Femur (tissue), 1 donor: ENCODE measurements at places on chromosomes 6 and 20.
A peak's percentile ranks its signal among the peaks of the same experiment; 100 is the strongest.

GRCh38 chr6:11798096-11798495, 19.5 kb upstream of the ADTRP start:
- no peak for DNase-seq

- DNase-seq, result no peak
Observed at GRCh38 chr20:16412906-16413305, 160.3 kb downstream of the KIF16B start.

DNA sequence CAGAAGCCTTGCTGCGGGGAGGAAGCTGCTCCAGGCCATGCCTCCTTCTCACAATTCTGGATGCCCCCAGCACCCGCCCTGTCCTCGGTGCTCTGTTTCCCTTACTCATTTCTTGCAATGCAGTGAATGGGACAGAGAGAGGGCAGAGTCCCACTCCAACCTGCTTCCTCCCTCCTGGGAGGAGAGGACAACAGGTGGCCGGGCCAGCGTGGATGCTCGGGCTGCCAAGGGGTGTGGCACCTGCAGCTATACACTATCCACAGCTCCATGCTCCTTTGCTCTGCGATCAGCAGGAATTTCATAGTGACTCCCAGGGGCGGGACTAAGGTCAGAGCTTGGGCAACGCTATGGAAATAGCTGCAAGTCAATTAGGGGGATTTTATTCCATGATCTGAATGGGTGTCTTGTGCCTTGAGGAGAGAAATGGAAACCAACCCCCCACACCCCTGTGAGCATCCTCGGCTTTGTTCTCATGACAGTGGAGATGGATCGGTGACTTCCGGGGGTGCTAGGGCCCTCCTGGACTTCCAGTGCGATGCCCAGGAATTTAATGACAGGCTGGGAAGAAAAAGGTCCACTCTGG, 192.5 kb downstream of the MYLK4 start:
- DNase-seq, result no peak

DNA sequence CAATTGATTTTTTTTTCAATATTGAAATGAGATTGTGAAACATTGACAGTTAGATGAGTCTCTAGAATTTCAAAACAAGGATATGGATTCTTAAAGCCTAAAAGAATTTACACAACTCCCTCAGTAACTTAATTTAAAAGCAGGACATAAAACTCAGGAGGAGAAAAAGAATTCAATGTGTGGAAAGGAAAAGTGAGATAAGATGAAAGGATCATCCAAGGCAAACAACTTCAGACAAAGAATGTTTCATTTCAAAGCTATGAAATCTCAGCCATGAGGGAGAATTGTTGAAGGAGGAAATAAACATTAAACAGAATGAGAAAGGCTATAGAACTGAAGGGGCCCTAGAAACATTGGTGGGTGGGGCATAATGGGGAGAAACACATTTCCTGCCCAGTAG, 191.7 kb upstream of the NOX3 start:
- DNase-seq, result no peak

DNA sequence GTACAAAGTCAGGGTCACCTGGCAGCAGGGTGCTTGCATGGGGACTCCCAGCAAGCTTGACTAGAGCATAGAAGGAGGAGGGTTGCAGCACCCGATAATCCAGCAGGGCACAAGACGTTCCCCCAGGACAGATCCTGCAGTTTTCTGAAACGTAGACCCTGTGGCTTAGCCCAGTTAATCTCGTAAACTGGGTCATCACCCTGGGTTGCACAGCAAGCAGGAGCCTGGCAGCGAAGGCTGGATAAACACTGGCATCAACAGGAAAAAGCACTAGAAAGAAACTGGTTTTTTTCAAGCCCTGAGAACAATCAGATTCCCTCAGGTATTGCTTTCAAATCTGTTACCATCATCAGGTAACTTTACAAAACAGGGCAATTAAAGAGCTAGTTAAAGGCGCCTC, 92.6 kb downstream of the PDE7B start:
- DNase-seq, result no peak

GRCh38 chr6:135314543-135314942, 133.4 kb downstream of the MYB start:
- no peak for DNase-seq

DNA sequence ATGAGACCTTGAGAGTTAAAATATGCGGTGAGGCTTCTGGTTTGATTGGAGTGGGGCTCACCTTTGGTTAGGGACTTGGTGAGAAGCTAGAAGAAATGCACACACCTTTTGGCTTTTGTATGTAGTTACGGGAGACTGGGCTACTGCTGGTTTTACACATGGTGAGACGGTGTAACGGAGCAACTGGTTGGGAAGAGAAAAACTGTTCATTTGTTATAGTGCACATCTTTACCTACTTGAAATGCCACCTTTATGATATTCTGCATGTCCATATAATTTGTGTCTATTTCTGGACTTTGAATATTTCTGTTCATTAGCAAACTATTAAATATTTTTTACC, 31.6 kb downstream of the TIAM2 start:
- no peak for DNase-seq

DNA sequence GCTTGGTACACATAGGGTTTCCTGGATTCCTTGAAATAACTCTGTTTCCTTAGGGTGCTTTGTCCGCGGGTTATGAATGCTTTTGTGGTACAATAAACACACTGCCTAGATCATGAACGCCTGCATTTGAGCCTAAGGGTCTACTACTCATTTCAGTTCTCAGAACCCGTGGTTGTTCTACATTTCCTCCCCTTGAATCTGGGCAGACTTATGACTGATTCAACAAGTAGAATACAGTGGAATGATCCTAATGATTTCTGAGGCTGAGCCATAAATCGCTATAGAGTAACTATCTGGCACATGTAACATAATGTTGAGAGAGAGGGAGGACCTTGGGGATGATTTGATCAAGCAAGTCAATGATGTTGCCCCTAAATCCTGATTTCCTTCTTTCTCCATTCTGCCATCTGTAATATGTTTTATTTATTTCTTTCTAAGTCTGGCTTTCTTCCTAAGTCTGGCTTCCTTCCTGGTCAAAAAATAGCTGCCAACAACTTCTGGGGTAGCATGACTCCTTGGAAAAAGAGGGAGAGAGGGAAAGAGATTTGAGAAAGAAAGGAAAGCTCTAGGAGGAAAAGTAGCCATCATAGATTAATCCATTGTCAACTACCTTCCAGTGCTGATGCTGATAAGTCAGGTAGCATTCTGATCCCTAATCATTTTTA, 23.0 kb downstream of the ABRACL start:
- DNase-seq, result no peak

DNA sequence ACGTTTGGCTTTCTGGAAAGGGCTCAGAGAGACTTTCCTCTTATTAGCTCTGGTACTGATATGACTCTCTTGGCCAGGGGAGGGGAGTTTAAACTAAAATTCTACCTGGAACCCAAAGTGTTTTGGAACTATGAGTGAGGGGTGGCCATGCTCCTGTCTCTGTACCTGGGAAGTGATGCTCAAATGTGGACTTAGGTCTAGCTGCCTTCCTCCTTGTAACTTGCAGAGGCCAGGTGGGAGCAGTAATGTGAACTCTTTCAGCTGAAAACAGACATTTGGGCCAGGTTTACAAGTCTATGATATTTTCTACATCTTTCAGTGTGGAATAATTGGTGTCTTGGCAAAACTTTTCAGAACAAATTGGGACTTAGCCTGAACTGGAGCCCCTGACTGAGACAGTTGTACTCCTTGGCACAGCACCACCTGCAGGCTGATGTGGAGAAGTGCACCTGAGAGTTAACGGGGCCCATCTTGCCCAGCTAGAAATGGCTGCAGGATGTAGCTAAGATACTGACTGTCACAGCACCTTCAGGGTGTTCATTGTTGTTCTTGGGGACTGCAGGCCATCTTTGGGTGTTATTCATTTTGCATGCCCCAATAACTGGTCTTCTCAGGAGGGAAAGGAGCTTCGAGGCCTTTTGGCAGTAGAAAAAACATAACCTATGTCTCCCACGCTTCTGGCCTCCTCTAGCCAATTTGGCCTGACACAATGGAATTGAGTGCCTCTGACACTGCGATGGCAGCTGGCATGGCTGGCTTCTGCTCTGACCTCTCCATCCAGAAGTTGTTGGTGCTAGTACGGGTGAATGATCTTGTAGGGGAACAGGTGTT, 37.1 kb downstream of the CD109 start:
- DNase-seq, result peak; percentile 81

DNA sequence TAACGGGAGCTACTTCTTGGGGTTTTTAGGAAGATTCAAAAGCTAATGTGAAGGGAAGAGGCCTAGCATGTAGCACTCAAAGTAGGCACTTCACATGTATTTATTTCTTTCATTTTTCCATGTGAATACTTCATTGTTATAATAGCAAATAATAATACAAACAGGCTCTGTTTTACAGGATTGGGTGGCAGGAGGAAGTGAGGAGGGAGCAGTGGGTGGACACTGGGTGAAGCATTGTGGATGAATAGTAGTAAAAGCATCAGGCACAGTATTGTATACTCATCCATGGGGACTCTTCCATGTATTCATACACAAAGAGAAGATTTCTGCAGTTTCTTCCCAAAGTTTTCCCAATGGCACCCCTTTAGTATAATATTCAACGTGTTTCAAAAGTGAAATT, 38.4 kb upstream of the SNRPB2 start:
- no peak for DNase-seq

- DNase-seq, result no peak
Observed at GRCh38 chr6:80209430-80209829, 103.0 kb downstream of the BCKDHB start.

DNA sequence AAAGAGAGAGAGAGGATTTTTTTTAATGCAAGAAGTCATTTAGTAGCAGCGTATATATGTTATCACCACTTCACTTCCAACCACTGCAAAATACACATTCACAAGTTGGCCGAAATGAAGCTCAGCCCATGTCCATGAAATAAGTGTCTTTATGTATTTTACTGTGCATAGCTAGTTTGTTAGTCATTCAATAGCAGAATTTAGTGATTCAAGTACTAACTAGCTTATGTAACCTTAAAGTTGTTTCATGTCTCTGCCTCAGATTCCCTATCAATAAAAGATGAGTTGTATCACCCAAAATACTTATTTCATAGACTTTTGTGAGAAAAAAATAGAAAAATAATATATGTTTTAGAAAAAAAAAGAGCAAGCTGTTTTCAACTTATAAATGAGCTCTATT, 153.7 kb upstream of the PRDM1 start:
- DNase-seq, result no peak

DNA sequence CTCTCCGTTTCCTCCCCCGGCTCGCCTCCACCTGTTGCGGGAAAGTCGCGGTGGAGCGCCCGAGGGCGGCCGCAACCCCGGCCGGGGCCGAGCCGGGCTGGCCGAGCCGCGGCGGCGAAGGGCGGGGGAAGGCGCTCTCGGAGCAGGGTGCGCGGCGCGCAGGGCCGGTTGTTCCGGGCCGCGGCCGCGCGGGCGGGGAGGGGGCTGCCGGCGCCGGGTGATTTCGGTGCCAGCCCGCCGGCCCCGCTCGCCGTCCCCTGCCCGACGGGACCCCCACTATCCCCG, 235 bp downstream of the MAP7 start:
- DNase-seq, result peak; percentile 22

DNA sequence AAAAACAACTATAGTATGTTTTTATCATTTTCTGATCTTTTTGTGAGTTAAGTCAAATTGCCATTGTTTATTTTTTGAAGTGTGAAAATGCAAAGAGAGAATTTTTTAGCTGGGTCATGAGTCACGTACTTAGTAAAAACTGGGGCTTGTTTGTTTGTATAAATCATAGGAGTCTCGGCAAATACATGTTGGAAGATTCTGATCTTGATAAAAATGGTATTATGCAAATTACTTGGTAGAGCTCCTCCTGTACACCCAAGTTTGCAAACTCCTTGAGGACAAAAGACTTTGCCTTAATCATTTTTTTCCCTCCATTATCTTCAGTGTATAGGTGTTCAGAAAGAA, 25.8 kb downstream of the TBPL1 start:
- no peak for DNase-seq

GRCh38 chr6:98976674-98977385, 29.1 kb upstream of the FBXL4 start:
- DNase-seq, result no peak

DNA sequence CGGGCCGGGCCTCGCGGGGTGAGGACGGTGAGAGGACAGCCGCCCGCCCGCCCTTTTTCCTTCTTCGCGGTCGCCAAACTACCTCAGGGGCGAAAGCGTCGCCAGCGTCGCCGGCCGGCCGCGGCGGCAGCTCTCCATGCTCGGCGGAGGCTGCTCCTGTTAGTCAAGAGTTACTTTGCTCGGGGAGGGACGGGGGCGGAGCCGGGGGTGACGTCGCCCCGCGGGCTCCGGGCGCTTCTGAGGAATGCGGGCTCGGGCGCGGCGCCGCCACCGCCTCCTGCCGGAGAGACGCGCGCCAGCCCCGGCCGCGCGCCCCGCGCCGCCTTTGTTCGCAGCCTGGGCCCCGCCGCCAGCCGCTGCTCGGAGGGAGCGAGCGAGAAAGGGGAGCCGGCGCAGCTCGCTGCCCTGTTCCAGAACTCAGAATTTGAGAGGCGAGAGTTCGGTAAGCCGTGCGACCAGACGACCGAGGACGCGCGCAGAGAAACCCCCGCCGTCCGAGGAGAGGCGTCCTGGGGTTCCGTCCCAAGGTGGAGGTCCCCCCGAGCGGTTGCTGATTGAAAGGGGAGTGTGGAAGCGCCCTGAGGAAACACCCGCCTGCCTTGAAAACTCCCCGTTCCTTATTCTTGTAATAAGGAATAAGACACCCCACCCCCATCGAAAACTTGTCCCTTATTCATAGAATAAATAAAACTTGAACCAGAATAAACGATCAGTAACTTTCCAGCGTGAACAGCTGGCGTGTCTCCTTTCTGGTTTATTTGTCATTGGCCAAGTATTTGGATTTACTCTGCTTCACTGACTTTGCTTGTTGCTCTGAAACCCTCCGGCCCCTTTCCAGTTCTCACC, at the start of gene PTPRK:
Gene PTPRK, minus strand, starts transcription at position 164 of the 846 bp plus-strand sequence. CDS start 241 bp downstream, outside the sequence.
- peak; percentile 96 for DNase-seq

- DNase-seq, result no peak
Observed at GRCh38 chr20:56091628-56092234, 86.4 kb upstream of the CBLN4 start.

- DNase-seq, result no peak
Observed at GRCh38 chr20:8361006-8361652, 229.1 kb downstream of the PLCB1 start.

DNA sequence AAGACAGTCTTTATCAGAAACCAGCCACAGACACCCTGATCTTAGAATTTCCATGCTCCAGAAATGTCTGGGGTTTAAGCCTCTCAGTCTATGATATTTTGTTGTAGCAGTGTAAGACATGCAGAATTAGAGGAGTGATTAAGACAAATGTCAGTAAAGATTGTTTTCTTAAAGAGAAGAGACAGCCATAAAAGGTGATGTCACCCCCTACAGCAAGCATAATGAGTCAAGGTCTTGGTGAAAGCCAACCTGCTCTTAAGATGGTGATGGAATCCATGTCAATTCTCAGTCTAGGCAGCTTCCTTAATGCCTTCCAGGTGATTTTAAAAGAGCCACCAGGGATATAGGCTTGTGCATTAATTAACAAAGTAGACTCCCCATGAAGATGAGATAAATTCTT, 849.9 kb upstream of the EPHA7 start:
- DNase-seq, result no peak

DNA sequence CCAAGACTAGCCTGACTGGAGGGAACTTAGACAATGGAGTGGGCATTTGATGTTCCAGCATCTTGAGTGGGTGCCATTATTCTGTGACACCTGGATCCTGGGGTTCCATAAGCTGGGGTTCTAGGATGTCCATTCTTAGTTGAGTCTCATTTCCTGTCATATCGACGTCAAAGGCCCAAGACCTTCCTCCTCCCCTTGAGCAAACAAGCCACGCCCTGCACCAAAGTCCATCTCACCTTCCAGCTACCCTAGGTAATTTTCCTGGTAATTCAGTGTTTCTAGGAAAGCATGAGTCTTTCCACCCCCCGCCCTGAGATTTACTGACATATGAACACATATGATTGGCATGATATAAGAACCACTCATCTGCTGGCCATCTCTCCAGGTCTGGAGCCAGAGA, at the start of gene TRIM40:
Gene TRIM40, plus strand, starts transcription at position 384 of the 400 bp plus-strand sequence. CDS start 897 bp downstream, outside the sequence.
- no peak for DNase-seq
